ENCODE measurements at places on chromosomes 1 and 21. TPM values are rescaled to one million over a fixed set of nuclear protein-coding genes. Genes with fewer than 3 reads are reported as not detected.

CR1L gene
- 0.15 TPM for total RNA-seq

AK5 gene
- total RNA-seq, result 0.22 TPM

OR2G6 gene
- not detected for total RNA-seq

KLHDC9 gene
- 1.4 TPM for total RNA-seq

KMO gene
- not detected for total RNA-seq

NR5A2 gene
- 0.91 TPM for total RNA-seq

SAMD11 gene
- 11.5 TPM for total RNA-seq

LCE1A gene
- not detected for total RNA-seq

CELA2A gene
- total RNA-seq, result 1.6 TPM

SELL gene
- total RNA-seq, result 4.1 TPM

DNA sequence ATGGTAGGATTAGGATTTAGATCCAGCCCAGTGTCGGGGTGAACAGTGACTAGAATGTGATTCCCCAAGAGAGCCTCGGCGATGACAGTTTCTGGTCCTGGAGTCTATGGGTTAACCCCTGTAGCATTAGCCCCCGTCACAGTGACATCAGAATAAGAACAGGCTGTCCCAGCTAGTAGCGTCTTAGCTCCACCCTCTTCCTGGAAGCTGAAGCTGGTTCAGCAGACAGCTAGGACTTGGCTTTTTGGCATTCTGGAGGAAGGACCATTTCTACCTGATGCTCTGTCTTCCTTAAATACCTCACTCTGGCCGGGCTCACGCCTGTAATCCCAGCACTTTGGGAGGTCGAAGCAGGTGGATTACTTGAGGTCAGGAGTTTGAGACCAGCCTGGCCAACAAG is 5.0 kb downstream of the NDUFS2 start:
- no peak overlapping the region for H3K27ac ChIP-seq
- no peaks in the 10 kb centered on the region for H3K27me3 ChIP-seq
- DNase-seq, result no peak
- H3K4me1 ChIP-seq, result peaks cover 20% of the 10 kb centered on the region

GRCh38 chr1:29387210-29387609 is 150.9 kb downstream of the PTPRU start:
- H3K4me1 ChIP-seq, result no peaks in the 10 kb centered on the region
- H3K27me3 ChIP-seq, result peaks cover 6% of the 10 kb centered on the region
- no peak overlapping the region for H3K4me3 ChIP-seq
- DNase-seq, result no peak

- H3K27ac ChIP-seq, result no peak overlapping the region
- H3K27me3 ChIP-seq, result no peaks in the 10 kb centered on the region
- H3K36me3 ChIP-seq, result no peaks in the 10 kb centered on the region
- DNase-seq, result no peak
- H3K4me3 ChIP-seq, result no peak overlapping the region
- no peaks in the 10 kb centered on the region for H3K4me1 ChIP-seq
Measured at GRCh38 chr1:230385158-230385450, 41.0 kb downstream of the PGBD5 start.

GRCh38 chr1:230772457-230773395 is 25.5 kb downstream of the CAPN9 start:
- no peak overlapping the region for H3K27ac ChIP-seq
- peaks cover 1% of the 10 kb centered on the region for H3K27me3 ChIP-seq
- H3K36me3 ChIP-seq, result no peaks in the 10 kb centered on the region
- no peak for DNase-seq
- no peak overlapping the region for H3K4me3 ChIP-seq
- H3K4me1 ChIP-seq, result no peaks in the 10 kb centered on the region

- H3K4me1 ChIP-seq, result peaks cover 7% of the 10 kb centered on the region
- H3K4me3 ChIP-seq, result no peak overlapping the region
- H3K27ac ChIP-seq, result no peak overlapping the region
- no peaks in the 10 kb centered on the region for H3K27me3 ChIP-seq
Measured at GRCh38 chr21:33007747-33008146, 18.0 kb upstream of the OLIG2 start.

- no peaks in the 10 kb centered on the region for H3K36me3 ChIP-seq
- H3K4me3 ChIP-seq, result no peak overlapping the region
- H3K27ac ChIP-seq, result no peak overlapping the region
- H3K27me3 ChIP-seq, result no peaks in the 10 kb centered on the region
- H3K4me1 ChIP-seq, result no peaks in the 10 kb centered on the region
Measured at GRCh38 chr1:179440971-179441370, 75.2 kb downstream of the AXDND1 start.

- no peaks in the 10 kb centered on the region for H3K27me3 ChIP-seq
- H3K4me1 ChIP-seq, result peaks cover 25% of the 10 kb centered on the region
- H3K4me3 ChIP-seq, result no peak overlapping the region
- DNase-seq, result no peak
- H3K27ac ChIP-seq, result no peak overlapping the region
Measured at GRCh38 chr1:29254346-29254745, 18.0 kb downstream of the PTPRU start.

DNA sequence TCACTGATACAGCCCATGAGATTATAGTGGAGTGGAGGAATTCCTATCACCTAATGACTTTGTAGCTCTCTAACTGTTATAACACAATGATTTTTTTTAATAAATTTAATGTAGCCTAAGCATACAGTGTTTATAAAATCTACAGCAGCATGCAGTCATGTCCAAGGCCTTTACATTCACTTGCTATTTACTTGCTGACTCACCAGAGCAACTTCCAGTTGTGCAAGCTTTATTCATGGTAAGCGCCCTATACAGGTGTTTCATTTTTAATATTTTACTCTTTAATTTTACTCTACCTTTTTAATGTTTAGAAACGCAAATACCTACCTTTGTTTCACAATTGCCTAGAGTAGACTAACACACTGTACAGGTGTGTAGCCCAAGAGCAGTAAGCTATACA is 1652.2 kb downstream of the BRINP3 start:
- no peak for DNase-seq
- no peaks in the 10 kb centered on the region for H3K4me1 ChIP-seq
- H3K27ac ChIP-seq, result no peak overlapping the region
- H3K36me3 ChIP-seq, result no peaks in the 10 kb centered on the region
- H3K27me3 ChIP-seq, result no peaks in the 10 kb centered on the region

- no peak overlapping the region for H3K27ac ChIP-seq
- no peaks in the 10 kb centered on the region for H3K4me1 ChIP-seq
- H3K36me3 ChIP-seq, result no peaks in the 10 kb centered on the region
- no peak overlapping the region for H3K4me3 ChIP-seq
- H3K27me3 ChIP-seq, result no peaks in the 10 kb centered on the region
Measured at GRCh38 chr1:103122983-103123720, 14.8 kb upstream of the COL11A1 start.

- H3K4me1 ChIP-seq, result peaks cover 6% of the 10 kb centered on the region
- H3K4me3 ChIP-seq, result no peak overlapping the region
- H3K27me3 ChIP-seq, result no peaks in the 10 kb centered on the region
- no peak overlapping the region for H3K27ac ChIP-seq
- H3K36me3 ChIP-seq, result no peaks in the 10 kb centered on the region
- no peak for DNase-seq
Measured at GRCh38 chr1:25182629-25183028, 49.7 kb downstream of the SYF2 start.

DNA sequence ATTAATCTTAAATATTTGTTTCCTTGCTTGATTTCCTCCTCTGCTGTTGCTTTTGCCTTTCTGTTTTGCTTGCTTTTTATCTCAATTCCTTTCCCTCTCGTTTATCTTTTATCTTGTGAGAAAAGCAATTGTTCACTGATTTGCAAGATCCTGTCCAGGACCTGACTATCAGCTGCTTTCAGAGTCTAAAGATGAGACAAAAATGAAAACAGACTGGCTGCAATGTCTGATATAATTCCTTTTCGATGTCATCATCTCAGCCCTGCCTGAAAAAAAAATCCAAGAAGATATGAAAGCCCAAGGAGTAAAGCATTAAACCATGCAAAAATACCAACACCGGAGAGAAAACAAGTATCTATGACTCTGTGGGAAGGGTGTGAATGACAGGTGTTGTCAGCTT is 225.5 kb downstream of the PATJ start:
- no peak overlapping the region for H3K4me3 ChIP-seq
- no peaks in the 10 kb centered on the region for H3K36me3 ChIP-seq
- H3K27me3 ChIP-seq, result no peaks in the 10 kb centered on the region
- no peak for DNase-seq
- H3K27ac ChIP-seq, result no peak overlapping the region
- no peaks in the 10 kb centered on the region for H3K4me1 ChIP-seq

DNA sequence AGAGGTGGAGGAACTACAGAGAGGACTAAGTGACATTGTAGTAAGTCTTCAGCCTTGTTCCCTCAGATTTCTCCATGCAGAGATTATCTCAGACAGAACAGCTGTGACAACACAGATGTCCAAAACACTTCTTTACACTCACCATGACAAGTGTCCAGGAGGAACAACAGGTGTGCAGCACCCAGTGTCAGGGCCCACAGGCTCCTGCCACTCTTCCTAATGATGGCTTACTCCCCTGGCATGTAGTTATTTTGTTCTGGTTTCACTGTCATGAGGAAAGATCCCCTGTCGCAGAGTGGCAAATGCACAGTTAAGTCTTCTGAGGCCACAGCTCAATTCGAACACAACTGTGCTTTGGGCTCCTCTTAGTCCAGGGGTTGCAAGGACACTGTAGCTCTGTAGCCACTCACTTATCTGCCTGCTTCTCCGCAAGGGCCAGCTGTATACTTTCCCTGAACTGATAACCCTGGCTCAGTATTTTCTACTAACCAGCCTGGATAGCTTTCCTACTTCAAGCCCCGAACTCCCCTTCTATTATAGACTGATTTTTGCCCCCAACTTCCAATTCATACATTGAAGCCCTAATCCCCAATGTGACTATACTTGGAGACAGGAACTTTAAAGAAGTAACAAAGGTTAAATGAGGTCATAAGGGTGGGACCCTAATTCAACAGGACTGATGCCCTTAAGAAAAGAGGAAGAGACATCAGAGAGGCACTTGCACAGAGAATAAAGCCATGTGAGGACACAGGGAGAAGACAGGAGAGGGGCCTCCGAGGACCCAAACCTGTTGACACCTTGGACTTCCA is 11.1 kb downstream of the PDZK1 start:
- DNase-seq, result no peak
- no peaks in the 10 kb centered on the region for H3K27me3 ChIP-seq
- no peak overlapping the region for H3K27ac ChIP-seq

GRCh38 chr1:192311281-192311680 is 5.5 kb upstream of the RGS21 start:
- peak; percentile 31 for DNase-seq
- H3K4me3 ChIP-seq, result no peak overlapping the region

- no peak overlapping the region for H3K4me3 ChIP-seq
- H3K27ac ChIP-seq, result no peak overlapping the region
- H3K27me3 ChIP-seq, result no peaks in the 10 kb centered on the region
- peaks cover 8% of the 10 kb centered on the region for H3K4me1 ChIP-seq
- H3K36me3 ChIP-seq, result no peaks in the 10 kb centered on the region
- DNase-seq, result no peak
Measured at GRCh38 chr1:85623061-85623471, 42.5 kb downstream of the CCN1 start.

DNA sequence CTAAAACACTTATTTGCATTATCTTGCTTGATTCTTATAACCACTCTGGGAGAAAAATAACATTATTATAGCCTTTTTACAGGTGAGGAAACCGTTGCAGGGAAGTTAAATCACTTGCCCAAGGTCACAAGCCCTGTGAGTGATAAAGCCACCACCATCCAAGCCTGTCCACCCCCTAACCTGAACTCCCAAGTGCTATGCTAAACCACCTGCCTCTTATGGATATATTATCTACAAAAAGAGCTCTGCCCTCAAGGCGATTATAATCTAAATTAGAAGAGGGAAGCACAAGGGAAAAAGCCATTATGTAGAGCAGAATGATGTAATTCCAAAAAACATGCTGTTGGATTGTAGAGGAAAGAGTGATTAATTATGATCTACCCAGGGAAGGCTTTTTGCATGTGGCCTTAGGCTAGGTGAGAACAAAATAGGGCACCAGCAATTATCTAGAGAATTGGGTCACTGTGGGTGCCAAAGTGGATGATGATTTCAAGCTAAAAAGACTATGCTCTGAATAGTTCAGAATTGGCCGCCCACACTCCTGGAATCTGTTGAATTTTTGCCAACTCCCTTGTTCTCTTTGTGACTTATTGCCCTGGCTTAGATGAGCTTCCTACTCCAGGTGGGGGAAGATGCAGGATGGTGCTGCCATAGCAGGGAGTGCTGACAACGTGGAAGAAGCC is 205.3 kb downstream of the FGGY start:
- no peaks in the 10 kb centered on the region for H3K27me3 ChIP-seq
- H3K4me1 ChIP-seq, result peaks cover 11% of the 10 kb centered on the region
- H3K27ac ChIP-seq, result no peak overlapping the region
- no peak overlapping the region for H3K4me3 ChIP-seq
- no peaks in the 10 kb centered on the region for H3K36me3 ChIP-seq
- no peak for DNase-seq

DNA sequence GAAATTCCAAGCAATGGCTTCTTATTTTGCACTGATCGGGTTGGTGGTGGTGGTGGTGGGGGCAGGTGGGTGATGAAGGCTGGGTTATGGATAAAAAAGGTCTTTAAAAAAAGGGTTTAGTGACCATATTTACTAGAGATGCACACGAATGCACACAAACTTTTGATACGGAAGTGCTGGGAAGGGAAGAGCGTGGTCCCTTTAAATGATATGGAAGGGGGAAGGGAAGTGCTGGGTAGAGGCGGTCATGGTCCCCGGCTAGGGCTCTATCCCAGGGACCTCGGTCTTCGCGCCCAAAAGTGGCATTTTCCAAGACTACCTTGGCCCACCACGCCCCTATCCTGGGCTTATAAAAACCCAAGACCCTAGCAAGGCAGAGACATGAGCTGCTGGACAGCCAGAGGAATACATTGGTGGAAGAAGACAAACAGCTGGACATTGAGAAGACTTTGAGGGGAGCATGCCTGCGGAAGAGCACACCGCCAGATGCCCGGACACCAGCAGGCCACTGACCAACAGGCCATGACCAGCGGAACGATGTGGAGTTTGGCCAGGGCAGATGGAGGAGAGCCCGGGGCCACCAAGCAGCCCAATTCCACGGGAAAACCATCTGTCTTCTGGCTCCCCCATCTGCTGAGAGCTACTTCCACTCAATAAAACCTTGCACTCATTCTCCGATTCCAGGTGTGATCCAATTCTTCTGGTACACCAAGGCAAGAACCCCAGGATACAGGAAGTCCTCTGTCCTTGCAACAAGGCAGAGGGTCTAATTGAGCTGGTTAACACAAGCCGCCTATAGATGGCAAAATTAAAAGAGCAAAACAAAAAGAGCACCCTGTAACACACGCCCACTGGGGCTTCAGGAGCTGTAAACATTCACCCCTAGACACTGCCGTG is 1720.2 kb downstream of the MRPL39 start:
- H3K36me3 ChIP-seq, result no peaks in the 10 kb centered on the region
- no peak overlapping the region for H3K4me3 ChIP-seq
- H3K27me3 ChIP-seq, result no peaks in the 10 kb centered on the region
- H3K27ac ChIP-seq, result no peak overlapping the region
- no peak for DNase-seq

DNA sequence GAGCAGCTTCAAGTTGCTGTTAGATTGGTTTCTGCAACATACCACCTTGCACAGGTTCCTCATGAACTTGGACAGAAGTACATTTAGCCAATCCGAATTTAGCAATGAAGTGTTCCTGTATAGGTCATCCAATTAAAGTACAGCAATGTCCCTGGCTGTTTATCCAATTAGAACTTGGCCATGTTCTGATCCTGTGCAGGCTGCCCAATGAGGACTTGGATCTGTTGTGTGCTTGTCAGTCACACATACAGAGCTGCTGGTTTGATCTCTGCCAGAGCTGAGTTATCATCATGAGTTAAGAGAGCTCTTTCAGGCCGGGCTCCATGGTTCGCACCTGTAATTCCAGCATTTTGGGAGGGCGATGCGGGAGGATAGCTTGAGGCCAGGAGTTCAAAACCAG is 22.0 kb upstream of the IFNLR1 start:
- no peaks in the 10 kb centered on the region for H3K36me3 ChIP-seq
- peaks cover 6% of the 10 kb centered on the region for H3K4me1 ChIP-seq
- peaks cover 4% of the 10 kb centered on the region for H3K27me3 ChIP-seq
- H3K27ac ChIP-seq, result no peak overlapping the region
